ENCODE measurements at places on chromosomes 2 and 18.

DNA sequence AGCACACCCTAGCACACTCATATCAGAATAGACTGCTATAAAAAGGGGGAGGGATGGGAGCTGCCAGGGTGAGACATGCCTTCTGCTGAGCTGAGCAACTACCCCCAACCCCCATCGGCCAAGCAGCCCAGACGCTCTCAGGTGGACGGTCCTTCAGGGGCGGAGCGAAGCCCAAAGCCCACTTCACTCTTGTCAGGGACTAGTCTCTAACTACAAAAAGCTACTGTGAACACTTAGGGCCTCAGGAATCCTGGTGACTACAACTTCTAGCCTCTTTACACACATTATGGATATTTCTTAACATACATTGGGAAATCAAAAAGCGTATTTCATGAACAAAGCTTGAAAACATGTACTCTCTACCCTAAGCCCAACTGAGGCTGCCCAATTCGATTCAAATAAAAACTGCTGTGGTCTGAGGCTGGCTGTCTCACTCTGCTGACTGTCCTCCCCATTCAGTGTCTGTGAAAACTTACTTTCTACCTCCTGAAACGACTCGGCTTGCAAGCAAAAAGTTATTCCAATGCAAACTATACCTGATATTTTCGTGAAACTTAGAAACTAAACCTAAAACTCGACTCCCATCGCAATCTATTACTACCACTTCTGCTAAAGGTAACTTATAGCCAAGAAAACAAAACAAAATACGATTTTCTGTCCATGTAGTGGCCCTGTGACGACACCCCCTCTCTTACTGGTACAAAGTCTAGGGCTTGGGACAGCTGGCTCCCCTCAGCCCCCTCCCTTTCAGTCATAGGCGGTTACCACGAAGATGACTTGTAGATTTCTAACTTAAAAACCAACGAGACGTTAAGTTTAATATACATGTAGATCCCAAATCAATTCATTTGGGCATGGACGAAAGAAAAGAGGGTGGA, 1.2 kb downstream of the SERTAD2 start:
- peak; percentile 36 for DNase-seq

- no peak for DNase-seq
Measured at GRCh38 chr2:43273529-43273928, 47.1 kb upstream of the ZFP36L2 start.

GRCh38 chr18:74274700-74275099, 17.1 kb downstream of the CYB5A start:
- DNase-seq = no peak

GRCh38 chr2:171410624-171411023, 23.2 kb downstream of the METTL8 start:
- no peak for DNase-seq

DNA sequence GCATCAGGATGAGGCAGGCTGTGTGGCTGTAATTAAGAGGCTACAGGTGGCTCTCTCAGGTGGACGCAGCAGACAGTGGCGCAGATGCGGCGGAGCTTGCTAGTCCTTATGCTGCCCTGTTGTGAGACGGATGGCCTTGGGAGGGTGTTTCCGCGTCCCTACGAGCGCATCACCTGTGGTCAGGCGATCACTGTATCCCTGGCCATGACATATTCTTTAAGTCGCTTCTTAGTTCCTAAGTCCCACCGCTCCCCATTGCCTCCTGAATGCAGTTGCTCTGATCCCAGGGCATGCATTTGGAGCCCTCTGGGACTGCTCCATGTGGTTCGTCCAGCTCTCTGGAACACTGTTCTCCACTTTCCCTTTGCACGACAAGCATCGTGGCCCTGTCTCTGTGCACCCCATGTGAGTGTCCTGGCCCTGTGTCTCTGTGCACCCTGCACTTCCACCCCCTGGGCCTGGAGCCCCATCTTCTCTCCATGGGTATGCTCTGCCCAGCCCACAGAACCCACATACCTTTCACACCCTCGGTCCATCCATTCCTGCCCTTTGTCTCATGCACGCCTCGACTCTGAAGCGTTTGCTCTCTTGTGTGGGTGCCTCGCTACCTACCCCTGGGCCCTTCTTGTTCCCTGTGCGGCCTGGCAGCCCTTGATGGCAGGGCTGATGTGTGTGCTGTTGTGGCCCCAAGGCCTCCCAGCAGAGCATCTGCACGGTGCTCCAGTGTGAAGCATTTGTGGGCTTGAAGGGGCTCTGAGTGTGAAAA, 74.4 kb downstream of the SH3RF3 start:
- no peak for DNase-seq

DNA sequence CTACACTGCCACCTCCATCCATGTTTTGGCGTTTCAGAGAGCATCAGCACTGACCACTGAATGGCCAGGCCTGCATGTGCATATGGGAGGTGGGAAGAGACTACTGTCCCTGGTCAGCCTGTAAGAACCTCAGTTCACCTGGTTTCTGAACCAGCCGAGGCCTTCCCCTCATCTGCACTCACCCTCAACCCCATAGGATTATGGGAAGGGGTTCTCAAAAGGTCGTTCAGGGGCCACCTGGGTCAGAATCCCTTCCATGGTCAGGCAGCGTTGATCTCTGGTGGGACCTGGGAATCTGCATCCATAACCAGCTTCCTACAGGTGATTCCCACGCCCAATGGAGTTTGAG, 36.7 kb downstream of the TET3 start:
- no peak for DNase-seq

DNA sequence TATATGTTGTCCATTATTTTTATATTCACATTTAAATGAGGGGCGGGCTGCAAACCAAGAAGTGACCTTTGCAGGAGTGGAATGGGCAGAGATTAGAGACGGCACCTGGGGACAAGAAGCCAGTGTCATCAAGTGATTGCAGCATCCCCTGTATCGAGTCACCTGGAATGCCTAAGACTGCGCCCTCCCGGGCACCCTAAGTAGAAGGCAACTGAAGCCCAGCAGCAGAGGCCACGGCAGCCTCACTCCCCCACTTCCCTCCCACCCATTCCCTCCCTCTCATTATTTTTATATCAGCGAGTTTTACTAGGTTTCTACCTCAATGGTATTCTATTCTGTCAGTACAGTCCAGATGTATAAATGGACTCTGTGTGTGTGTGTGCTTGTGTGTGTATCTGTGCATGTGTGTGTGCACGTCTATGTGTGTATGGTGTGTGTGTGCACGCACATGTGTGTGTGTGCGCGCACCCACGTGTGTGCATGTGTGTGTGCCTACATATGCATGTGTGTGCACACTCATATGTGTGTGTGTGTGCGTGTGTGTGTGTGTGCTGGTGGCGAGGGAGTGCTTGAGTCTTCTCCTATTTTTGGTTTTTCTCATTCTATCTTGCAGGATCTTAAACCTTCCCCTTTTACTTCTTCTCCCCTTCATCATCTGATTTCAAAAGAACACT, 106.8 kb upstream of the SLC66A3 start:
- DNase-seq = no peak

- DNase-seq = no peak
Measured at GRCh38 chr2:33660416-33661123, 61.5 kb upstream of the FAM98A start.

DNA sequence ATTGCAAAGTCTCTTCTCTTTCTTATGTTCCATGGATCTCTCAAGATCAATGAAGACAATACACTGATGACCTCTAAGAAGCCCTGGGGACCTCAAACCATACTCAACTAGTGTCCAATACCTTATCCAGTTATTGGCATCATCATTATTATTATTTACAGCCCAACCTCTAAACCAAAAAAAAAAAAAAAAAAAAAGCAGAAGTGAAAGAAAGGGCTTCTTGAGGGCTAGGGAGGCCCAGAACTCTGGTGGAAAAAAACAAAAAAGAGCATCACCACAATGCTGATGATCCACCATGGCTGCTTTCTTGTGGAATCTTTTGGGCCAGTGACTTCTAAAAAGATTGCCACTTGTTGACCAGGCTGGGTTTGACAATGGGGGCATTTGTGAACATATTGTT, 324.9 kb downstream of the LPIN1 start:
- no peak for DNase-seq

GRCh38 chr18:37162551-37162950, 333.6 kb downstream of the KIAA1328 start:
- no peak for DNase-seq

DNA sequence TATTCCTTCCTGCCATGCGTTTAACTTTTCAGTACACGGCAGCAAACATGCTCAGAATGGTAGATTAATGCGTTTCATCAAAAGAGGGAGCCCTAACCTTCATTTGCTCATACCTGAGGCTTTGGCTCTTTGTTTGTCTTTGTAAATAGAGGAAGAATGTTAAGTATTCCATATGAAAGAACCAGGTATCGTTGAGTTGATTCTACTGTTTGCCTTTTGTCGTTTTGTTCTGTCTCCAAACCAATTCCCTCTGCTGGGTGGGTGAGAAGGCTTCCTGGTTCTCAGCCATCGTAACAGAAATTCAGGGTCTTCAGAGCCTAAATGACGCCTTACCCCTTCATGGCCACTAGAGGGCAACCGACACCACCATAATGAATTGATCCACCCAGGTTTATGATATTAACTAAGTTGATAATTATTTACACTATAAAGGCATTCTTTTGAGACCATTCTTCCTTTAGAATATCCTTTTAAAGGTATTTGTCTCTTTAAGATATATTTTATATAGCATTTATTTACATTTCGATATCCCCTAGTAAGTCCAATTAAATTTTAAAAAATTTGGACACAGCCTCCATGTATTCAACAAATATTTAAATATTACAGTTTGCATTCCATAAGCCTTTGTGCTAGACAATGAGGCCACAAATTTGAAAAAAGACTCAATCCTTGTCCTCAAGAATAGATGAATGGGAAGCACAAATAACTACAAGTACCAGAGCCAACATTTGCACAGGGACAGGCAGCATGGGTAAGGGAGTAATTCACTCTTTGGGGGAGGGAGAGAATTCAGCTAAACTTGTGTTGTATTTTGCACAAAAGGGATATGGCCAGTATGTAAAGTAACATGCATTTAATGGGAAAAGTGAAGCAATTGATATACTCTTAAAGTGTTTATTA, 48.1 kb downstream of the TIMM21 start:
- peak; percentile 72 for DNase-seq

GRCh38 chr2:10777111-10777841, 35.3 kb downstream of the PDIA6 start:
- DNase-seq = no peak

GRCh38 chr2:231411237-231411636, 15.7 kb downstream of the B3GNT7 start:
- DNase-seq = no peak

DNA sequence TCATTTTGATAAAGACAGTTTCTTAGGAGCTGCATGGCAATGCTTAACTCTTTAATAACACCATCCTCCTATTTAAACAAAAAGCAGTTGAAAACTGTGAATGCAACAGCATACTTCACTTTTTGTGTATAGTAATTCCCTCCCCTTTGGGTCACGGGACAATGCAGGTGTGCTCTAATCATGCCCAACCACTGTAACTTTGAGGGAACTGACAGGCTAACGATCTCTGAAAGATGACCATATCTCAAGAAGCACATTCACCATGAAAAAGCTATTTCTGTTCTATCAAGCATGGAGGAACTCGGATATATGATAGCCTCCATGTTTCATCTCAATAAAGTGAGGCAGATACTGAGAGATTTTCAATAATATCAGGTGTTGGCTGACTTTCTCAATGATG, 81.1 kb upstream of the CD226 start:
- DNase-seq = no peak

DNA sequence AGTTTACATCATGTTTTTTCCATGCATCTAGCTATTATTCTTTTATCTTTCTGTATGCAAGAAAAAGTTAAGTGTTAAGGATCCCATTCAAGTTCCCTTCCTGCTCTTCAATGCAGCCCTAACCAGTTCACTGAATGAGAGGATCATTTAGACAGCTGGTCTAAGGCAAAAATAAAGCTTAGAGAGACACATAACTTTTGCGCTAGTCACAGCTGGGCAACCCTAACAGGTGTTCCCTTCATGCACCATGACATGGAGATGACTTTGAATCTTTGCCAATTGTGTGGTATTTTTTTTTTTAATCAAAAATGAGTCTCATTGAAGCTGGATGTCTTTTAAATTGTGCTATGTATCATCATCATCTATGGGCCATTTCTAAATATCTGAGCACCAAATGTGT, 393.8 kb upstream of the CYRIA start:
- no peak for DNase-seq

DNA sequence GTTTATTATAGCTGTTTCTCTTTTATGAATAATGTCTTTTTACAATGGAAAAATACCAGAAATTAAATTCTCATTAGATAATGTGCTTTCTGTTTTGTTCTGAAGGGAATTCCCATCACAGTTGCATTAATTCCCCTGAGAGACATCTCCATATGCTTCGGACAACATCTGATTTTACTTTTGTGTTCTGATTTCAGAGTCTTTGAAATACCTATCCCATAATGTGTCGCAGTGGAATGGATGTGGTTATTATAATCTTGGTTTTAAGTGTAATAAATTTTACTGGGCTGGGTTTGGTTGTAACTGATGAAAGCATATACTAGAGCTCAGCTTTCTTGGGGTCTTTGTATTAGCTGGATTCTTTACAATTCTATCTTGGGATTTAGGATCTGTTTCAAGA, 12.5 kb downstream of the SPTBN1 start:
- DNase-seq = peak; percentile 61

DNA sequence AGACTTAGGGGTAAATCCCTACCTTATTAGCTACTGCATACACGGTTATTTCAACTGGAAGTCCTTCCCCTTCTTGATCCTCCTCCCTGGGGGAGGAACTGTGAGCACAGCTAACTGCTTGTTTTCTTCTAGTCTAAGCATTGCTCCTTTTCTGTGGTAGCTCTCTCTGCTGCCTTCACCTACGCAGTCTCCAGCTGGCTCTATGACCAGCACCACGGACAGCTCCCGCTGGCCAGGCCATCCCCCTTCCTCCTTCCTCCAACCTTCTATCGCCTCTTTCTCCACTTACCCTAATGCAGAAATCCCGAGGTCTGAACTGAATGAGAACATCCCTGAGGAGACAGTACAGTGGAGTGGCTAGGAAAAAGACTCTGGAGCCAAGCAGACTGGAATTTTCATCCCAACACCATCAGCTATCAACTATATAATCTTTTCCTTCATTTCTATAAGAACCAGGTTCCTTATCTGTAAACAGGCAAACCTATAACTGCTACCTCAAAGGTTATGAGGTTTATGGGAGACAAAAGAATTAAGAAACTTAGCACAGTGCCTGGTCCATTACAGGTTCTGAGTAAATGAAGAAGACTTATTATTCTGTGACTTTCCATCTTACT, 4.7 kb upstream of the CFAP65 start:
- peak; percentile 59 for DNase-seq

DNA sequence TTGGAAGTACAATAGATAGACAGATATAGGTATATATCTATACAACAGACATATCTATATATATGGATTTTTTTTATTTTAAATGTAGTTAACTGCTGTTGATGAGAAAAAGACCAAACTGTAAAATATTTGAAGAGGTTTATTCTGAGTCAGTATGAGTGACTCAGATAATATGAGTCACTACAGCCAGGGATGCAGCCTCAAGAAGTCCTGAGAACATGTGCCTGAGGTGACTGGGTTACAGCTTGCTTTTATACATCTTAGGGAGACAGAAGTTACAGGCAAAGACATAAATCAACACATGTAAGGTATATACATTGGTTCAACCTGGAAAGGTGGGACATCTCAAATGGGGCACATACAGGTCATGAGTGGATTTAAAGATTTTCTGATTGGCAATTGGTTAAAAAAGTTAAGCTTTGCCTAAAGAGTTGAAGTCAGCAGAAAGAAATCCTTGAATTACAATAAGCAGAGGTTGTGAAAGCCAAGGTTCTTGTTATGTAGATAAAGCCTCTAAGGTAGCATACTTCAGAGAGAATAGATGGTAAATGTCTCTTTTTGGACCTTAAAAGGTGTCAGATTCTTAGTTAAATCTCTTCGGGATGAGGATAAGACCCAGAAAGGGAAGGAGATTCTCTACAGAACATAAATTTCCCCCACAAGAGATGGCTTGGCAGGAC, 149.9 kb downstream of the RBM43 start:
- no peak for DNase-seq

Data from muscle of arm (tissue), 14 donors.